MCF 10A (cell line): ENCODE measurements at places on chromosomes 5 and 9. TPM values are rescaled to one million over a fixed set of nuclear protein-coding genes. Genes with fewer than 3 reads are reported as not detected.

FOXD1 gene
- 46.4 and 50.9 TPM in 2 replicates for total RNA-seq

PCDHB2 gene
- total RNA-seq, result 2.4 and 2.6 TPM in 2 replicates

GRCh38 chr9:34373749-34374148, 2.9 kb downstream of the MYORG start:
- no peak for DNase-seq

LPCAT1 gene
- total RNA-seq, result 17.1 and 22.6 TPM in 2 replicates

TEX53 gene
- total RNA-seq, result not detected in 2 replicates

GRCh38 chr9:91885746-91886413, 64.1 kb downstream of the ROR2 start:
- no peak for DNase-seq

PSMB7 gene
- 264 and 352 TPM in 2 replicates for total RNA-seq

DNA sequence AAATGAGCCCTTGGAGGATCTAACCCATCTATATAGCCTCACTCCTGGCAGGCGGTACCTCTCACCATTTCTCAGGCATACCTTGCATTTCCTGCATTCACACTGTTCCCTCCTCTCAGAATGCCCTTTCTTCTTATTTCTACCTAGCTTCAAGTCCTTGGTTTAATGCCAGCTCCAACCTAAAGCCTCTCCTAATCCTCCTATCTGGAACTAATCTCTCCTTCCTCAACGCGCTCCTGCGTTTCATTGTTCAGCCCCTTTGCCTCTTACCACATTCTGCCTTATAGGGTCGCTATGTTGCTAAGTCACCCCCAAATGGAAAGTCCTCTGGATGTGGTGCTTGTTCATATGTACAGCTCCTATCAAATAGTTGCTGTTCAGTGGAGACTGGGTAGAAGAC, 288.5 kb upstream of the TUT7 start:
- no peak for DNase-seq

DNA sequence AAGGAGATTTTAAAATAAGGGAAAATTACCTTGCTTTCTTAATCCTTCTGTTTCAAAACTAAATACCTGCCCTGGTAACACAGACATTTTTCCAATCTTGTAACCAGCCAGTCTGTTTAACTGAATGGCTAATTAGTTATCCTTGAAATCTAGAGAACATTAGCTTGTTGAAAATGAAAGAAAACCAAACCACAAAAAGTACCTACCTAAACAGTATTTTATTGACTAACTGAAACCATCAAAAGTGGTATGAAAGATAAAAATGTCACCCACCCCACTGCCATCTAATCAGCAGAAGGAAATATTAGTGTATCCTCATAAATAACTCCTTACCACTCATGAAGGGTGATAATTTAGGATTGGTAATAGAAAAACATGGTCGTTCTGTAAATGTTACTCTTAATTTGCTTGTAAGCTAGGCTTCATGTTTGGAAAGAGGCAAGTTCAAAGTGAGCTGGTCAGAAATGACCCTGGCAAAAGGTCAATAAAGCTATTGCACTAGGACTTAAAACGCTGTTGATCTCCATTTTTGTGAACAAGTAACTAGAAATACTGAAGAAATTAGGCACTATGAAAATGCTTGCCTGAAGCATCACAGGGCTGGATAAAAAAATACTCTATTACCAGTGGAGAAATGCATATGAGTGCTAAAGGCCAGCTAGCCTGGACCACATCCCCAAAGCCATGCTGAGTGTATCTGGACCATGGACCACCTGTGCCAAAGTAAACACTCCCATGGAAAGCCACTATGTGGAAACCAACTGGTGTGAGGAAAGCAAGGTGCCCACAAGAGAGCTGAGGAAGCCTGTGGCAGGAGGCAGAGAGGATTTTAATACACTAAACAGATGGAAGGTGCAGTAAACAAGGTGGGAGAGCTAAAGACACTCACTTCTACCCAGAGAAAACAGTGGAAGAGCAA, 8.4 kb downstream of the SEMA5A start:
- DNase-seq, result no peak

- peak; percentile 20 for DNase-seq
Measured at GRCh38 chr5:126094991-126095390, 328.2 kb upstream of the GRAMD2B start.

DNA sequence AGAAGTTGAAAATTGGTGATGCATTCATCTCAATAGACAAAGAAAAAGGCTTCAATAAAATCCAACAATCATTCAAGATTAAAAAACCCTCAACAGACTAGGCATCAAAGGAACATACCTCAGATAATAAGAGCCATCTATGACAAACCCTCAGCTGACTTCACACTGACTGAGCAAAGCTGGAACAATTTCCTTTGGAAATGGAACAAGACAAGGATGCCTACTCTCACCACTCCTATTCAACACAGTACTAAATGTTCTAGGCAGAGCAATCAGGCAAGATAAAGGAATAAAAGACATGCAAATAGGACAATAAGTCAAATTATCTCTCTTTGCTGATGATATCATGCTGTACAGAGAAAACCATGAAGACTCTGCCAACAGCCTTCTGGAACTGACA, 1188.1 kb downstream of the DTWD2 start:
- DNase-seq, result no peak

- no peak for DNase-seq
Measured at GRCh38 chr9:99650187-99650874, 171.4 kb upstream of the NR4A3 start.

SV2C gene
- total RNA-seq, result not detected in 2 replicates

ARL14EPL gene
- not detected in 2 replicates for total RNA-seq

DNA sequence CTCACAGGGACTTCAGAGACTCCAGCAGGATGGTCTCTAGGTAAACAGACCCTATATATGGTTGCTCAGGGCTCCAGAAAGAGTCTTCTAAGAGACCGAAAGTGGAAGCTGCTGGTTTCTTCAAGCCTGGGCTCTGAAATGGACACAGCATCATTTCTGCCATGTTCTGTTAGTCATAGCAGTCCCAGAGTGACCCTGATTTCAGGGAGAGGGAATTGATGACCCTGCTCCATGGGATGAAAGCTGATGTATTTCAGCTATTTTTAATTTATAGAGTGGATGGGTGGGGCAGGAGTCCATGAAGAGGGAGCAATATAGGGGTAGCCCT, 135.3 kb downstream of the FBXL7 start:
- DNase-seq, result no peak
